CD4-positive, alpha-beta T cell treated with Interleukin-12 subunit alpha and Interleukin-12 subunit beta, for 1 hour (primary cell): ENCODE measurements at places on chromosomes 5 and 9.

GRCh38 chr5:174523311-174524071, 200.9 kb upstream of the MSX2 start:
- no peak for DNase-seq

DNA sequence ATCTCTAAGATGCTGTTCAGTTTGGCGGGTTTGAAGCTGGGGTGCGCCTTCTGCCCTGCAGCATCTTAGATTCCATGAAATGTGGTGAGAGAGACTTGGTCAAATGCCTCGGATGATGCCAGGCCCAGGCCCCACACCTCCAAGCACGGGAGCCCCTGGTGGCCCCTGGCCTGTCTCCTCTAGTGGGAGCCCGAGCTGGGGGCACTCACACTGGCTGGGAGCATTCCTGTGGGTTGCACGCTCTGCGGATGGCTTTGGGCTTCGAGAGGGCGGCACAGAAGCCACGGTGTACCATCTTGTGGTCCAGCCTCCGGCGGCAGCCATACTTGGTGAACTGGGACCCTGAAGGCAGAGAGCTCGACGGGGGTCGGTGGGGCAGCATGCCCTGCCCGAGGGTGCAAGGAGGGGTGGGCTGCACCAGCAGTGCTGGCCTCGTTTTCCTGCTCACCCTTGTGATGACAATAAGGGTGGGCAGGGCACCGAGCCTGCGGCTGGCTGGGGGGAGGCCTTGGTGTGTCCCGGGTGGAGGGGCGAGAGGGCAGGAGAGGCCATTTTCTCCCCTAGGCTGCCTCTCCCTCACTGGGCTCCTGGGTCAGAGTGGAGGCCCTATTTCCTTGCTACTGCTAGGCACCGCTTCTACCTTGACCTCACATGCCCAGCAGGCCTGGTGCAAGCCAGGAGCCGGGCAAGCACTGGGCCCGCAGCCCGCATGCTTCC, 65.8 kb downstream of the ZNF354C start:
- no peak for DNase-seq

- no peak for DNase-seq
Observed at GRCh38 chr9:93161786-93162562, 22.0 kb upstream of the WNK2 start.

DNA sequence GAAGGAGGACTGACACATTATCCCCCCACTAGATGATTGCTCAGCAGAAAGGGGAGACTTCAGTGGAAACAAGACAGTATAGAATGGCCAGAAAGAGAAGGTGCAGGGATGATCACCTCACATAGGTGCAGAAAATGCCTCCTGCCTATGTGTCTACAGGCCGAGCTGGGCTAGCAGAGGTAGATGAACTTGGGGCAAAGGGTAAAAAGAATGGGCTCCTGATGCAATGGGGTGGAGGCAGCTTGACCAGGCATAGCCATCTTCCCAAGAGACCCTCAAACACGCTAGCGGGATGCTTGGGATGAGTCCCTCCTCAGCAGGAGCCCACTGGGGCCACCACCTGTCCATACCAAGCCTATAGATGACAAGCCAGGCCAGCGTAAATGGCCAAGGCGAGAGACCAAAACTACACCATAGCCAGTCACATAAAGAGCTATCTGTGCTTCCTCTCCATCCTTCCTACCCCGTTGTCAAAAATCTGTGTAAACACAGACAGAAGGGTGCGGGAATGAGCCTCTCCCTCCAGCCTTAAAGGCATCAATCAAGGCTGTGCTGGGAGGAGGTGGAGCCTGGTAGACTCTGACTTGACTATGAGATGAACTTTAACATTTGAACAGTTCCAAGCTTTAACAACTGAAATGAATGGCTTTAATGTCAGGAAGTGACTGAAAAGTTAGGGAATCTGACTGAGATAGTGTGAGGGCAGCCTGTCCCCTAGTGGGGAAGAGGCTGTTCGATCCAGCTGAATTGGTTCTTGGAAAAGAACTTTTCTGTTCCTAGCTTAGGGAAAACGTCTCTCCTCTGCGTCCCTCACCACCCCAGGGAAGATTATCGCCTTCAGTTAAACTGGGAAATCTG, 10.4 kb downstream of the C9orf152 start:
- no peak for DNase-seq

GRCh38 chr9:134758949-134759607, 117.5 kb downstream of the COL5A1 start:
- no peak for DNase-seq

- DNase-seq = peak; percentile 31
Observed at GRCh38 chr9:19102181-19102630, 498 bp downstream of the HAUS6 start.

DNA sequence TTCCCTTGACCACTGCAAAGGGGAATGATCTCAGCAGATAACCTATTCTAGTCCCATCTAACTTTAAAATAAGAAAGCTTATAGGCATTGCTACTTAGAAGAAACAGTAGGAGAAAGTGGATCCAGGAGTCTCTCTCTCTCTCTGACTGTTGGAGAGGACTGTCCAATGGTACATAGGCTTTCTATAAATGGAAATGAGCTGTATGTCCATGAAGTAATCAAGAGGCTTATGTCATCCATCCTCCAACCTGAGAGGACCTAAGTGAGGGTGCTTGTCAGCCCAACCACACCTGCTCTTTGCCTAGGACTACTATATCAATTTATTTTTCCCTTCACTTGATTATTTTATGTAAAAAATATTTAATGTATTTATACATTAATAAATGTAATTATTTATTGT, 172.3 kb downstream of the PAPPA start:
- DNase-seq = no peak
